ENCODE measurements at places on chromosomes 6 and 20.

GRCh38 chr6:90253631-90254030, 43.0 kb downstream of the BACH2 start:
- no peak for DNase-seq

DNA sequence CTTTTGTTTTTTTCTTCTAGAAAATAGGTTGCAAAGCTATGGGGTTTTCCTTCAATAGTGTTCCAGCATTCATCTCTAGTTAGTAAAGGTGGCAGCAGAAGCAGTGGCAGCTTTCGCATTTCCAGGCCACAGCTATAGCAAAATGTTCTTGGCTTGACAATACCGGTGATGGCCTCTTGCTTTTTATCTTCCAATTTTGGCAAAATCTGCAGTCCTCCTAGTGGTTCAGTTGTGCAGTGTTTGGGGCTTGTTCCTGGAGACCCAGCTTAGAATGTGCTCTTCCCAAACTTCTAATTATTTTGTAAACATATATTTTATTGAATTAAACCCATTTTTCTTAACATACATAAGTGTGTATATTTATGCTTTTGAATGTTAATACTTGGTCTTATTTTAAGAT, 370.6 kb upstream of the MAN1A1 start:
- DNase-seq, result no peak

DNA sequence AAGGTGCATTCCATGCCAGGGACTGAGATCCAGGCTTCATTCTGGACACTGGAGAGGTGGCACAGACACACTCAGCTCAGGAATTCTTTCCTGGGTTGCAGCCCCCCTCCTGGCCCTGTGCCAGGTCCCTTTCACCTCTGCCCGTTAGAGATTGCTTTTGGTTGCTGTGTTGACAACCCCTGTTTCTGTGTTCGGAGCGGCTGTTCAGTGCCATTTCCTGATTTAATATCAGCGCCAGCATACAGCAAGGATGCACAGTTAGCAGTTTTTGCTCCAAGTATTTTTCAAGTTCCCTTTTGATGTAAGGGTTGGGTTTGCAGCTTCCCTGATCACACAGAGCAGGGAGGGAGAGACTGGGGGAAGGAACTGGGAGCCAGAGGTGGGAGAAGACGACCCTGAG, 8.5 kb upstream of the MAFB start:
- no peak for DNase-seq

- DNase-seq, result peak; percentile 98
Observed at GRCh38 chr20:21436205-21436604, 38.9 kb upstream of the NKX2-4 start.

DNA sequence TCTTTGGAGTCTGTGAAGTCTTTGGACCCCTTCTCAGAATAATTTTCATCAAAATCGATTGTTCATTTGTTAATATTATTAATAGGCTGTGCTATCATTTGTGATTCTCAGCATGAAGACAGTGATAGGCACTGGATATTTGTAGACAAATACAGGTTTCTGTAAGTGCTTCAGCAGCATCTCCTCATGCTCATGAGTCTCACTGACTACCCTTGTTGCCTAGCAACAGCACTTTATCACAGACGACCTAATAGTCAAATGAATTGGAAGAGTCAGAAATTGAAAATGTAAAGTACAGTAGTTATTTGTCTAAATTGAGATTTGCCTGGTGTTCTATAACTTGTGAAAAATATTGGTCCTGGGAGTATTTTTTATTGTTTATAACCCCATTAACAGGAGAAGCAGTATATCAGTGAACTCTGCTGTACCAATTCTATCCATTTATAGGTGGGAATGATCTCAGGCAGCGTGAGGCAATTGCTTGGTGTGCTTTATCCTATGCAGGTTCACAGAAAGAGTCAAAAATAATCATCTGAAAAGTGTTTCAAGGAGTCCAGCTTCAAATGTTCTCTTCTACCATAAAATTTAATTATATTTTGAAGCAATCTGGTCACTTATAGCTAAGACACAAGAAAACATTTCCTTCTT, 684.6 kb downstream of the RFPL4B start:
- no peak for DNase-seq

- peak; percentile 9 for DNase-seq
Observed at GRCh38 chr6:30591008-30591407, 19.8 kb downstream of the ABCF1 start.

- DNase-seq, result no peak
Observed at GRCh38 chr6:168093634-168094033, 14.6 kb upstream of the FRMD1 start.

DNA sequence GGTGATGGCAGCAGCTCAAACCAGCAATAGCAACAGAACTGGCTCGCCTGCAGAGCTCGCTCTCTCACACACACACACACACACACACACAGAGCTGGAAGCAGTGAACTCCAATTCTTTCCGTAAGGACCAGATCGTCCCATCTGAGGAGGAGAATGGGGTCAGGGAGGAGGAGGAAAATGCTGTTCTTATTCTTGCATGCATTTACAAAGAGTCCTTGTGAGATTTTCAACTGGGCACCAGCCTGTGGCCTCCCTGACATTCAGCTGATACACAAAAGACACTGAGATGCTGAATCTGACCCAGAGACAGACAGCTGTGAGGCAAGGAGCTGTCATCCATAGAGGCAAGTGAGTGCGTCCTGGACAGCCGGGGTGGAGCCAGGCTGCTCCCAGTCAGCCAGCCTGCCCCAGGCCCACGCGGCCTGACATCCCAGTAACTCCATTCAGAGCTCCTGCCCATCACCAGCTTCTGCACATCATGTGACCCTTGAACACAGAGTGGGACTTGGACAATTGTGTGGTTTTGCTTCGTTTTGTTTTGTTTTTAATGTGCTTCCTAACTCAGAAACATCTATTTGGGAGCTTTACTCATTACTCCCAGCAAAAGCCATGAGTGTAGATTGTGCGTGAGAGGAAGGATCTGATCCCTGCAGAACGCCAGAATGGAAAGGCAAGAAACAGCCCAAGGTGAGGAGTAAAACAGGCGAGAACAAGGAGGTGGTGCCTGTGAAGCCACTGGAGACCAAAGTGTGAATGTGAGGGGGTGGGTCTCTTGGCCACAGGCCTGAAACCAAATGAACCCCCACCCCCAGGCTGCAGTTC, 2.1 kb downstream of the SERPINB9 start:
- no peak for DNase-seq

DNA sequence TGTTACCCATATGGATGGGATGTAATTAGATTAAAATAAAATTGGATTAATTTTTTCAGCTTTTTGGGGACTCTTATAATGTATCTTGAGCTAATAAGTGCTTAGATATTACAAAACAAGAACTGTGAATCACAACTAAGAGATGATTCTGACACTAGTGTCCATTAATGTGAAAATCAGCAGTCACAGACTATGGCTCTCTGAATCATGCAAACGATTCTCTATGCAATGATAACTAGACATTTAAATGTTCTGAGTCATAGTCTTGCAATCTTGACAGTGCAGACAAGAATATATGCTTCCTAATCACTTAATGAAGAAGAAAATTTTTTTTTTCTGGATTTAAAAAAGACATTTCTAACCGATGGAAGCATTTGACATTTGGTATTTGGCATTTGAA, 82.2 kb upstream of the OPRM1 start:
- DNase-seq, result peak; percentile 71

- DNase-seq, result no peak
Observed at GRCh38 chr6:122511193-122511924, 39.8 kb upstream of the SERINC1 start.

GRCh38 chr6:64104051-64104450, 468.4 kb downstream of the PHF3 start:
- no peak for DNase-seq

DNA sequence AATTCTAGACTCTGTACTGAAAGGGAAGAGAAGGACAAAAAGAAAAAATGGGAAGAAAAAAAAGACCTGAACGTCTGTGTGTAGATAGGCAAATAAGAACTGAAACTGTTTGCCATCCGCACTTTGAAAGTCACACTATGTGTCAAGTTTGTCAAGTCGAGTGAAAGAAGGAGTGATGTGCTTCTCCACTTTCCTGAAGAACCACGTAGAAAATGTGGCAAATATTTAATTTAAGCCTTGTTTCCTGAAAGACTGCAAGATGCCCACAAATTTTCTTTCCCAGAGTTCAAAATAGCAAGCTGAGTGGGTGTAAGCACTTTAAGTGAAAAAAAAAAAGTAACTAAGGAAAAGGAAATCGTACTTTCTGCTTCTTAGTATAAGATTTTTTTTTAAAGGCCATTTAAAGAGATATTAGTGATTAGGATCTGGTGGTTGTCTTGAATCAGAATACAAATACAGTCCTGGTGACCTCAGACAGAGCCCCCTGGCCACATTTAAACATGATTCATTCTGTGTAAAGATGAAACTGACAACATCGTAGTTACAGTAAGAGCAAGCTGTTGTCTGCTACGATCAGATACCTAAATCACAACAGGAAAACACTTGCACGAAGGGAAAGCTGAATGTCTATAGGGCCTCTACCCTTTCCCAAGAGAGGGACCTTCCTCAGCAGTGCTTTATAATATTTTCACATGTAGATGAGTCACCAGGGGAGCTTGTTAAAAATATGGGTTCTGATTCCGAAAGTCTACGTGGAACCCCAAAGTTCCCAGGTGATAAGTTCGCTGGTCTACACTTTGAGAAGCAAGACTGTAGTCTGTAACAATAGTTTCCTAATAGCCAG, 102.3 kb downstream of the HIVEP2 start:
- peak; percentile 65 for DNase-seq

DNA sequence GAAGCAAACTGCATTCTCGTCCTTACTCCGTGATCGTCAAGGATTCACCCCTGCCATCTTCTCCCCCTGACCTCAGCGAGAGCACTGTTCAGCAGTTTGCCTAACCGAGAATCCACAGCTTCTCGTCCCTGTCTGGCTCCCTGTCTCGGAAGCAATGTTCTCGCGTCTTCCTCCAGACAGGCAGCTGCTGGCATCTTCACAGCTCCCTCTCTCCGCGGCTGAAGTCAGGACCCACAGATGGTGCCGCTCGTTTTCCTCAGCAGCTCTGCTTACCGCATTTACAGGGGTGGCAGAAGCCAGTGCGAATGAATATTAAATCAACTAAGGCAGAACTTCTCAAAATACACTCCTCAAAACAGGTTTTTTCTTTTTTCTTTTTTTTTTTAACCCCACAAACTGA, 18.9 kb upstream of the SLC22A2 start:
- no peak for DNase-seq

DNA sequence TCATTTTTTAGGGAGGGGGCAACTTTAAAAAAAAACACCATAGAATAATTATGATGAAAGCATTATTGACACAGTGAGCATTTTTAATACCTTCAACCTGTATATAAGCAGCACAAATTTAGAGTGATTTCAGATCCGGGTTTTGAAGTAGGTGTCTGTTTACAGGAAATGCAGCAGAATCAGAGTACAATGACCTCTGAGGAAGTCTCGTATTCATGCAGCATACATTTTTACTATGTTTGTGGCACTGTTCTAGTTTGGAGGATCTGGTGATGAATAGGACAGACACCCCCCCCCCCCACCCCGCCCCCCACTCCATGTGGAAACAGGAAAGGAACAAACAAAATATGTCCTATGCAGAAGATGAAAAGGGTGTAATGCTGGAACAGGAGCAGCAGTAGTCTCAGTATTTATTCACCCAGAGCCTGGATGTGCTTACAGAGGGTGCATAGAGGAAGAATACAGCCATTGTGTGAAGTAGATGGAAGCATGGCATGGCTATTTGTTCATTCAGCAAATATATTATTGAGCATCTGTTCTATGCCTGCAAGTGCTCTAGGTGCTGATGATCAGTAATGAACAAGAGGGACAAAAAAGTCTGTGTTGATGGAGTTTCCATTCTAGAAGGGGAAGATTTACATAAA, 19.7 kb downstream of the VAPB start:
- no peak for DNase-seq

- DNase-seq, result no peak
Observed at GRCh38 chr6:68632734-68633133, 2.3 kb upstream of the ADGRB3 start.

DNA sequence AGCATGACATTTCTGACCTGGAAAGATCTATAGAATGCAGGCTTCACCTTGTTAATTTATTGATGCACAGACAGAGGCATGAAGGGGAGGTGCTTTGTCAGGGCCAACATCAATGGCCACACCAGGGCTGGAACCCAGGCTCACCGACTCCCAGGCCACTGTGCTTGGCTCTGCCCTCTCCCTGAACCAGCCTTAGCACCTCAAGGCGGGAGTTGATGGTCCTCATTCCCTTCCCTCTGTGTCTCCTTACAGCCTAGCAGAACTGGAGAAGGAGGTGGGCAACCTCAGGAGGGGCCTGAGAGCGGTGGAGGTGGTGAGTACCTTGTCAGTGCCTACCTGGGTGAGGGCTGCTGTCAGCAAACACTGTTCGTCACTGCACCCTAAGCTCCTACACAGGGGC, 35.6 kb downstream of the MOCS1 start:
- DNase-seq, result no peak

GRCh38 chr6:5525209-5525608, 263.9 kb downstream of the FARS2 start:
- no peak for DNase-seq

DNA sequence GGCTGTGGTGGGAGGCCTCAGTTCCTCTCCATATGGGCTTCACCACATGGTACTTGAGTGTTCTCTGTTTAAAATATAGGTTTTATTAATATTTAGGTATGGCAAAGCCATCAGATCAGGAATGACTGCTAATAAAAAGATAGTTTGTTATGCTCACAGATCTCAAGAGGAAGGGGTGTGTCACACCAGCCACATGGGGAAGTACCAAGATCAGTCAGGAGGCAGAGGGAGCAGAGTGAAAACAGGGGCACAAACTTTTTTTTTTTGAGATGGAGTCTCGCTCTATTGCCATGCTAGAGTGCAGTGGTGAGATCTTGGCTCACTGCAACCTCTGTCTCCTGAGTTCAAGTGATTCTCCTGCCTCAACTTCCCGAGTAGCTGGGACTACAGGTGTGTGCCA, 92.1 kb upstream of the GCM1 start:
- DNase-seq, result no peak

GRCh38 chr6:87182321-87182720, 27.0 kb downstream of the ZNF292 start:
- DNase-seq, result no peak

DNA sequence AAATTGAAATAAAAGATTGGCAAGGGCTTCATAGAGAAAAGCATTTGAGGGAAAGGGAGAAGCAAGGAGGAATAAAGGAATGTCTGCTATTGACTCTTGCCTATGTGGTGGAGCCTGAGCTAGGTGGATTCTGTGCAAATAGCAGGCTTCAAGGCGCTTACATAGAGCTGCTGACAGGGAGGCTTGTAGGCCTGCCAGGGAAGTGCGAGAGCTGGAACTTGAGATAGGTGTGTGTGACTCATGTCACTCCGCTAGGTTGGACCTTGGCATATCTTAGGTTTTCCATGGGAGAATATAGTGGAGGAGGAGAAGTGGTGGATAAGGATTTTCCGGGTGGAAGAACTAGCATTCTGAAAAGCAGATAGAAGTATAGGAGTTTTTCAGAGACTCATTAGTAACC, 14.0 kb downstream of the SNRNP48 start:
- DNase-seq, result peak; percentile 30

DNA sequence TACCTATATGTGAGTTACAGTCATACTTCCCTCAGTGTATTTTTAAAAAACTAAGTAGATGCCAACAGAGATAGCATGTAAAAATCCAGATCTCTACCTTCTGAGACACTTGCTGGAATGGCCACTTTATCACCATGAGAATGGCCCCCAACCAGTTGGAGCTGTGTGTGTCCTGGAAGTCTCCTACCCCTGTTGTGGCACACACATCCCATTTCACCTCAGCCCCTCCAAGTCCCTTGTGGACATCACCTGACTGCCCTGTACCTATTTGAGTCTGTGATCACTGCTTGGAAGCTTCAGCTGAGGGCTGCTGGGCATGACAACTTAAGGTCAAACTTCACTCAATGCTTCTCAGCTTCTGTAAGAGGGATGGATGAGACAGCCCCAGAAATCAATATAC, 24.1 kb downstream of the MOCS1 start:
- no peak for DNase-seq

GRCh38 chr6:43768983-43769525, 957 bp upstream of the VEGFA start:
- peak; percentile 18 for DNase-seq
